ENCODE measurements at places on chromosomes 7 and 10.

GRCh38 chr7:85525676-85526075 lies 338.8 kb upstream of the SEMA3D start:
- no peak for DNase-seq

DNA sequence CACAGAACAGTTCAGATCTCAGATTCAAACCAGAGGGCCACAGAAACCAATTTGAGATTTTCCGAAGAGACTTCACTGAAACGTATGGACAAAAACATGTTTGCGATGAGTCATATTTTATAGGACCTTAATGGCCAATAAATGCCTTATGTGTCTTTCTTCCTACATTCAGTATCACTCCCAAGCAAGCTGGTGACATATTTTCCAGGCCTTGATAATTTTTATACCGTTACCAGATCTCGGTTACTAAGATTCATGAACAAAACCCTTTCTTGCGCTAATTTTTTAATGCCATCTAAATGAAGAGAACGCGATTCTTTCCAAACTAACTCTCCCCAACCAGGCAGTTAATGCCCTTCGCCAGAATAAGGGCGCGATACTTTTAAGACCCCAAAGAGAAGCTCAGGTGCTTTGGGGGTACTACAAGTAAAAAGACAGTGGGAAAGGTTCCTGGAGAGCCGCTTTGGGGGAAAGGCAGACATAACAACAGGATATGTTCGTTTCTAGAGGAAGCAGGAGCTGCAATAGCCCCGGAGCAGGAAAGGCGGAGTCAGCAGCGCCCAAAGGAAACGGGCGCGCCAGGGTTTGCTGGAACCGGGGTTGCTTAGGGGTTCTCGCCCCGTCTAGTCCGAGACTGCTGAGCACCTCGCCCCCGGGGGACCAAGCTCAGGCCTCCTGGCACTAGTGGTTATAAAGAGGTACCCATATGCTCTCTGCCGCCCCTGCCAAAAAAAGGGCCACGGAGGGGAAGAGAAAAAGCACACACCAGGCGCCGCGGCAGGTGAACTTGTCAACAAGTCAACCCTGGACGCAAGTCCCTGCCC lies 884 bp downstream of the ICA1 start:
- DNase-seq = no peak

DNA sequence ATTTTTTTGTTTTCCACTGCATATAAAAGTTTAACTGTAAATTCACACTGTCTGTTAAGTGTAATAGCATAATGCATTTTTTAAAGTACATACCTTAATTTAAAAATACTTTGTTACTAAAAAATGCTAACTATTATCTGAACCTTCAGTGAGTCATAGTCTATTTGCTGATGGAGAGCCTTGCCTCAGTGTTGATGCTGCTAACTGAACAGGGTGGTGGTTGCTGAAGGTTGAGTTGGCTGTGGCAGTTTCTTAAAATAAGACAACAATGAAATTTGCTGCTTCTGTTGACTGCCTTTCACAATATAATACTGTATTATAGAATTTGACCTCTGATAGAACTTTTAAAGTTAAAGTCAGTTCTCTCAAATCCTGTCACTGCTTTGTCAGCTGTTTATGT lies 72.3 kb upstream of the GATAD1 start:
- no peak for DNase-seq

DNA sequence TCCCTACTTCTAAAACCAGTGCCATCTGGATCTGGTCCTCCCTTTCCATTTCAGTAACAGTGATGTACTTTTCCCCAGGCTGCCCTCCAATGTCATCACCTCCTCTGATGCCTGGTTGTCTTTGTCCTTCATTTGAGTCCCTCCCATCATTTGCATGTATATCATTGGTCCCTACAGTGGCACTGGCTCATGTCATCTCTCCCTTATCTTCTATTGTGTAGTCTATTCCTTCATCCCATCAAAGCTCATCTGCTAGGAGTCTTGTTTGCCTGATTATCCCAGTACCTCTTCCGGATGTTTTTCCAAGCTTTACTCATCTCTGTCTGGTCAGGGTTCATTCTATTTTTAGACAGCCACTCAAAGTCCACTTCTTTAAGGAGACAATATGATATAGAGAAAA lies 292.9 kb upstream of the BMPER start:
- no peak for DNase-seq

DNA sequence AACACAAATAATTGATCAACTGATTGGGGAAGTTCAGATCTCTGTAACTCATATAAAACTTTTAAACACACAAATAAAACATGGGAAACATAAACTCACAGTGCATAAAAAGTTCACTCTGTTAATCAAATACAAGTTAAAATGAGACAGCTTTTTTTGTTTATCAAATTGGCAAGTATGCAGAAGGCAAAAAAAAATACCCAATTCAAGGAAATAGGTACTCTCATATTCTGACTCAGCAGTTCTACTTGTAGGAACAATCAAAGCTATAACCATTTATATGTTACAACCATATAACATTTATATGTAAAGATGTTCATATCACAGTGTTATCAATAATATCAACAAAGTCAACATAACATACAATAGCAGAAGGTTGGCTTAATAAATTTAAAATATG lies 102.0 kb downstream of the CNOT4 start:
- DNase-seq = no peak

GRCh38 chr10:50477287-50478203 lies 146.2 kb downstream of the SGMS1 start:
- DNase-seq = no peak

- DNase-seq = no peak
These were observed 59.4 kb downstream of the FANK1 start for GRCh38 chr10:125955766-125956165.

GRCh38 chr10:118844731-118845521 lies 90.2 kb upstream of the CACUL1 start:
- no peak for DNase-seq

DNA sequence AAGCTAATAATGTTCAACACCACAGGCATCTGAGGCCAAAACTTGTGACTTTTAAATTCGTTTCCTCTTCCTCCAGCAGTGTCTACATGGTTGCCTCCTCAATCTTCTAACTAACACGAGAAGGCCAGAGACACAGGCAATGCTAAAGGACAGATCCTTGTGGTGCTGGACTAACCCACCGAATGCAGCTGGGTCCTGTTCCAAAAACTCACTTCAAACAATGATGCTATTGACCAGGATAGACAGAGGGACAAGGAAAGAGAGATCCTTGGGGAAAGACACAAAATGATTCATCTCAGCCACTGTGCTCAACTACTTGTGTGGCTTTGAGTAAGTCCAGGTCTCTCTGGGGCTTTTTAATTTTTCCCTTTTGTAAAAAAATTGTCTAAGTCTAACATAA lies 107.6 kb downstream of the KCNMA1 start:
- no peak for DNase-seq

GRCh38 chr7:148116829-148117403 lies 473.6 kb upstream of the C7orf33 start:
- DNase-seq = no peak

DNA sequence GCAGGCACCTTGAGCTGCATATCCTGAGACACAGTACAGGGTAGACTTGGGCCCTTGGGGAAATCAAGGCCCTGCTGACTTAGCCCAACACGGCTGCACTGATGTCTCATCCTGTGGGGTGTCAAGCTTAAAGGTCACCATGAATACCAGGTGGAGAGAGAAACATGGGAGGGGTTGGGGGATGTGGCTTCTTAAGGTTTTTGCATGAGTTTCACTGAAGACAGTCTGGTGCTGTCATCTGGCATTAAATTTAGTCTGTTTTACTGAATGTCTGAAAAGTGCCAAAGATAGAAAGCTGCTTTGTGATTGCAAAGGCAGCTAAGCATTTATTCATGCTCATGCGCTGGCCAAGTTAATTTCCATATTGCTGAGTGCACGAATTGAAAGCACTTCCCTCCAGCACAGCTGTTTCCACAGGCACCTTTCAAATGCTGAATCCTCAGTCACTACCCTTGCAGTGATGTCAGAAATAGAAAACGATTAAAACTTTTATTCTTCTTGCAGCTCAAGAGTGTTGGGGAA lies 102.1 kb downstream of the OSBPL3 start:
- DNase-seq = peak; percentile 1

DNA sequence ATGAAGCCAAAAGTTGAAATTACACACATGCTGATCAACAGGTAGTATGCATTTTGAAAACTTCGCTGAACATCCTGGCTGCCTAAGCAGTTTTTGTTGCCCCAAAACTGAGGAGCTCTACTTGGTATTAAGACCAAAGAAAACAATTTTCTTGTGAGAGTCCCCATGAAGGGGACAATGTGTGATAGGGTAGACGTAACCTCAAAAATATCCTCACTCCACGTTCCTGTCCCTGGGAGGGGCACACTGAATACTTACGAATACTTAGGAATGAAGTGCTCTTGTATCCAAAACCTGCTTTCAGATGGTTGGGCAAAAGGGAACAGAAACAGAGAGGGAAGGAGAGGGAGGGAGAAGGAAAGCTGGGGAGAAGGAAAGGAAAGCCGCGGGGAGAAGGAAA lies 24.7 kb downstream of the CCDC6 start:
- DNase-seq = no peak

DNA sequence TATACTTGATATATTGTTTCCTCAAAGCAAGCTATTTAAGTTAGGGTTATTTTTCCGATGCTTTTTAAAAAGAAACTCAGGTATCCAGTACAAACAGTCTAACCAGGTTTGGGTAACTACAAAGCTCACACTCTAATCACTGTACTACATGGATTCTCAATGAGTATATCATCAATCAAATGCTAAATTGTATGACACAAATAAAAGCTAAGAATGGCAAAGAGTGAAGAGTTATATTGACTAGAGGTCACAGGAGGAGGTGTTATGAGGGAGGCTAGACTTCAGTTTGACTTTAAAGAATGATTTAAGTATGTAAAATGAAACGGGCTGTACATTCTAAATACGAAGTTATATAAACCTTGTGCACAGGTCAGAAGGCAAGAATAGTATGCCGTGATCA lies 178.0 kb downstream of the CTNNA3 start:
- no peak for DNase-seq

DNA sequence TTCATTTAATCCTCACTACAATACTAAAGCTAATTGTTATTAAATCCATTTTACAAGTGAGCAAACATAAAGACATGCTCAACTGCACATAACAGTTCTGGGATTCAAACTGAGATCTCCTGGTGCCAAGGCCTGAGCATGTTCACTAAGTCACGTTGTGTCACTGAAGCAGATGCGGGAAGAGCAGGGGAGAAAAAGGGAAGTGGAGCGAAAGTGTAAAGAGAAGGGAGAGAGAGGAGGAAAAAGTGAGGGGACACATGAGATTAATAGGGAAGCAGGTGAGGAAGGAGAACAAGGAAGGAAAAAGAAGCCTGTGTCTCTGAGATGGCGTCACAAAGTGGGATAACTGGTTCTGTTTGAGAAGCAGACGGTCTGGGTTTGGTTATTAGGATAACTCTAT lies 38.9 kb upstream of the KAT6B start:
- no peak for DNase-seq

GRCh38 chr7:95490231-95490762 lies 4.6 kb downstream of the ASB4 start:
- DNase-seq = no peak

DNA sequence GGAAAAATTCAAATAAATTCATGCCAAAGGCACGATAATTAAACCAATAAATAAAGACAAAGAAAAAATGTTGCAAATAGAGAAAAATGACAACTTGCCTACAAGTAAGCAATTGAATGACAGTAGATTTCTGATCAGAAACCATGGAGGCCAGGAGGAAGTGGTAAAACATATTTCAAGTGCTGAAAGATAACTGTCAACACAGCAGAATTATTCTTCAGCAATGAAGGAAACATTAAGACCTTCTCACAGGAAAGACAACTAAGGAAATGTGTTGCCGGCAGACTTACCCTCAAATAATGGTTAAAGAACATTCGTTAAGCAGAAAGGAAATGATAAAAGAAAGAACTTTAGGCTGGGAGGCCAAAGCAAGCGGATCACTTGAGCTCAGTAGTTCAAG lies 30.4 kb downstream of the RUNDC3B start:
- DNase-seq = no peak

- DNase-seq = no peak
These were observed 65.1 kb downstream of the RSU1 start for GRCh38 chr10:16752099-16752498.

DNA sequence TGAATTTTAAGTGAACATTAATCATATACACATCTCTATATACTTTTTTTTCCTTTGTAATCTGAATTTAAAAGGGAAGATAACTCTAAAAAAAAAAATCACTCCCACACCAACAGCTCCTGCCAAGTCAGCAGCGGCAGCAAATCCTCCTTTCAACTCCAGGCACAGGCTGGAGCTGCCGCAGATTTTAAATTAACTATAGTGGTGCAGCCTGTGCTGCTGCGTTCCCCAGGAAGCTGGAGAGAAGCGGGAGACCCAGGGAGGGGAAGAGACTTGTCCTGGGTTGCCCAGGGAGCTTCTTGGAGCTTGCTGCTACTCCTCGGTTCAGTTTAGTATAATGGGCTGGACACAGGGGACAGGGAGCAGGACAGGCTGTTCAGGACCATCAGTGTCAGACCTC lies 32.6 kb upstream of the HSPB1 start:
- no peak for DNase-seq

GRCh38 chr10:57973451-57973850 lies 294.2 kb downstream of the IPMK start:
- DNase-seq = no peak

DNA sequence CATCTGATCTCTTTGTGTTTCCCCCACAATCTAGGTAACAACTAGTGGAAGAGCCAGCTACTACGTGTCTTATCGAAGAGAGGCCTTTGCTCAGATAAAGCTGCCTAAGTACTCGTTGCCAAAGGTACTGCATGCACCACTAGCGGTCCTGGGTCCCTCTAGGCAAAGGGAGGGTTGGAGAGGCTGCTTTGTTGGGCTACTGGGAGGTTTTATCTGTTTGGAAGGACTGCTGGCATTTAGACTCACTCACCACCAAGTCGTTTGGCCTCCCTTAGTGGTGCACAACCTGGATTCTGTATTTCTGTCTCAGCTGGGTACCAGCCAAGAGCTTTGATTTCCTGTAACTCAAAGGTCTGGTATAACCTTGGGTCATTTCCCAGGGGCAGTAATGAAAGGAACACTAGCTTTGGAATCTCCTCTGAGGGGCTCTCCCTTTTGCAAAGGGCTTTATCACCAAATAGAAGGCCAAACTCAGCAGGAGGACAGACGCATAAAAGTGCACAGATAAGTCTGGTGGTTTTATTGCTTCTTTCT lies 498.3 kb downstream of the SORCS3 start:
- no peak for DNase-seq

DNA sequence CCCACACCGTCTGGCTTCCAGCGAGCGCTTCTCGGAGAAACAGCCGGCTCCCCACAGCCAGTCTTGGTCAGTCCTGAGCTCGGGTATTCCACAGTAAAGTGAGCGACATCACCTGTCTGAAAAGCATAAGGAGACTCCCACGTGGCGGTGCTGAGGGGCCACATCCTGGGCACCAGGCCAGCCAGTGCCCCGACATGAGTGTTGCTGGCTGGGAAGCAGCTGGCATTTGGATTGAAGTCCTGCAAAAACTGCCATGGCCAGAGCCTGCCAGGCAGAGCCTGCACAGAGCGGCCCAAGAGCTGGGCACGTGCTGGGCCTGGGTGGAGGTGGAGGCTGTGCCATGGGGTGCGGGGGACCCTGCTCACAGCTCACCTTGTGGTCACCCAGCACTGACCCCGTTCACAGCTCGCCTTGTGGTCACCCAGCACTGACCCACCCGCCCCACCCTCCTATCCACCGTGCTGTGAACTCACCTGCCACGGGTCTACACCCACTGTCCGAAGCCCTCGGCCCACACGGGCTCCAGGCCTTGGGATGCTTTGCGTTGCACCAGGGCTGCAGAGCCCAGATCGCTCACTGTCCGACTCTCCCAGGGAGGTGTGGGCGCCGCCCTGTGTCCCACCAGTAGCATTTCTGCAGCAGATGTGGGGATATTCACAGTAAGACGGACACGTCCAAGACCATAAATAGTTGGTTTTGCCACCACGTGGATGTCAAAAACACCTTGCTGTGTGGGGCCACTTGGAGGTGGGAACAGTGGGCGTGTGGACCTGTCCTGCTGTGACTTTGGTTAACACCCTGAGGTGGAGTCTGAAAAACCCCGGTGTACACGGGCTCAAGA lies 48.8 kb downstream of the PITRM1 start:
- DNase-seq = no peak
